Fibroblast of skin of left biceps (primary cell): ENCODE measurements at places on chromosomes 4 and X.

GRCh38 chr4:102076622-102077021 lies 268.7 kb downstream of the SLC39A8 start:
- DNase-seq = no peak

- DNase-seq = no peak
Observed at GRCh38 chrX:17415242-17415810, 40.3 kb downstream of the NHS start.

GRCh38 chrX:15418041-15418706 lies 34.0 kb upstream of the VEGFD start:
- peak; percentile 75 for DNase-seq

DNA sequence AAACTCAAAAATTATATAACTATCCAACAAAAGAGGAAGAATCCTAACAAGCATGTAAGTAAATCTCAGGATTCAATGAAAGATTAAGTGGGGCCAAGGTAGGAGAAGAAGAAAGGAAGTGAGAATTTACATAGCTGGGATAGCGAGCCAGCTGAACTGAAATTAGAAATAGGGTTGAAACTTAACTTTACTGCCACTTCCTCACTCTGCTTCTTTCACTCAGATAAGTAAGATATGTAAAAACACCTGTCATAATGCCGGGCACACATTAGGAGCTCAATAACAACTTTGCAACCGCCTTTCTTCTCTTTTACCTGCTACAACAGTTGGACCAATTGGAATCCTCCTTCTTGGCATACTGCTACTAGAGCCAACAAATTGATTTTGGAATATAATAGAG lies 129.4 kb downstream of the CNKSR2 start:
- DNase-seq = no peak

DNA sequence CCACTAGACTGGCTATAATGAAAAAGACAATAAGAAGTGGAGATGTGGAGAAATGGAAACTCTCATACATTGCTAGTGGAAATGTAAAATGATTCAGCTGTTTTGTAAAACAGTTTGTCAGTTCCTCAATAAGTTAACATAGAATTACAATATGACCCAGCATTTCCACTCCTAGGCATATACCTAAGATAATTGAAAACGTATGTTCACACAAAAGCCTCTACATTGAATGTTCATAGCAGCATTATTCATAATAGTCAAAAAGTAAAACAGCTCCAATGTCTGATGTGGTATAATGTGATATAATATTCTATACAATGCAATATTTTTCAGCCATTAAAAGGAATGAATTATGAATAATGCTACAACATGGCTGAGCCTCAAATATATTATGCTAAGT lies 10.2 kb downstream of the EDA start:
- DNase-seq = no peak

DNA sequence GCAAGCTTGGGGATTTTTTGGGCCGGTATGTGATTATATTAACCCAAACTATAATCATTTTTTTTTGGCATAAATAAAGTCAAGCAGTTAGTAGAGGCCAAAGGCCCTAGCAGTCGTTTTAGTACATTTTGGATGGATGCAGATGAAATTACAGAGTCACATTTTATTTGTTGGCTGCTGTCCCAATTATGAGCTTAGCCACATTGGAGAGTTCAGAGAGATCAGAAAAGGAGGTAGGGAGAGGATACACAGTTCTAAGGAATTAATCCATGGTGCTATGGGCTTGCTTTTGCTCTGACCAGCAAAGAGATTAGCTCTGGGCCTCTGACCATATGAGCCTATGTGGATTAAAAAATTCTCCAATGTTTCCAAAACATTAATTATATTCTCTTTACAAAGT lies 395.1 kb downstream of the RAPGEF2 start:
- no peak for DNase-seq

DNA sequence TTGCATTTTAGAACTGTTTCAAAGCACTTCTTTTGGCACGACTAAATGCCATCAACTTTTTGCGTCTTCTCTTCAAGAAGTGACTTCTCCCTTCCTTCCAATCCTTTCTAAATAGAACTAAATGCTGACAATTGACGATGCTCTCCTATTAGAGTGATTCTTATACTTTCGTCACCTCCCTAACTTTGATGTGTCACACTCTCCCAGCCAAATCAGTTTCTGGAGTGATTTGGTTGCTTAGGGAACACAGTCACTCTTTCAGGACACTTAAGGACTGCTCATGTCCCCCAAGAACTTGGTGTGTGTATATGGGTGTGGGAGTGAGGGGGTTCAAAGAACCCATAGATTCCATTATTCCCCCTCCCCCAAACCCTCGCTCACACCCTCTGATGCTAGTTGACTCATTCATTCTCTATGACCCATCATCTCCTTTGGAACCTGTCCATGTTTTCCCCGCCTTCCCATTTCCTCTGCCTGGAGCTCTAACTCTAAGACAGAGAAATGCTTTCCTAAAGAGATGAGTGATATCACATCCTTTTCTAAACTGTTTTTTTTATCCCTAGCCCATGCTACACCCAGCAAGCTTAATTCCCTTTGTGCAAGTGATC lies 26.8 kb upstream of the AREG start:
- peak; percentile 58 for DNase-seq

DNA sequence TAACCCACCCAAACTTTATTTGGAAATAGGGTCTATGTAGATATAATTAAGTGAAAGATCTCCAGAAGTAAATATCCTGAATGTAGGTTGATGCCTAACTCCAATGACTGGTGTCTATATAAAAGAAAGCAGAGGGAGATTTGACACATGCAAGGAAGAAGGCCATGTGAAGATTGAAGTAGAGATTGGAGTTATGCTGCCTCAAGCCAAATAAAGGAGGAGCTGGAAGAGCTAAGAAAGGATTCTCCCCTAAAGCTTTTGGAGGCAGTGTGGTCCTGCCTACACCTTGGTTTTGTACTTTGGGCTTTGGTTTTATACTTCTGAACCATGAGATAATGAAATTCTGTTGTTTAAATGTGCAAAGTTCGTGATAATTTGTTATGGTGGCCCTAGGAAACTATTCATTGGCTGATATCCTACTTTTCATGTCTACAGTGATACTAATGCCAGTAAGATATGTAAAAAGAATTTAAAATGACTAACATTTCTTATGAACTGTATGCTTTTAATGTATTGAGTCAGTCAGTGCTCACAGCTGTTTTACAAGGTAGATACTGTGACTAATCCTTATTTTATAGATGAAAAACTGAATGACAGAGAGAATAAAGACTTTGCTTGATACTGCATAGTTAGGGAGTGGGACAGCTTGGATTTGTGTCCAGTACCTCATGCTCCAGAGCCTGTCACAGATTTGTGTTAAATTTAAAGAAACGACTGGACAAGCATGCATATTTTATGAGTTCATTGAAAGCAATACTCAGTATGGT lies 5.9 kb upstream of the RAB40AL start:
- no peak for DNase-seq

GRCh38 chrX:14344172-14344940 lies 185.0 kb upstream of the GLRA2 start:
- DNase-seq = no peak

GRCh38 chrX:8237718-8238117 lies 66.7 kb upstream of the VCX2 start:
- DNase-seq = no peak

DNA sequence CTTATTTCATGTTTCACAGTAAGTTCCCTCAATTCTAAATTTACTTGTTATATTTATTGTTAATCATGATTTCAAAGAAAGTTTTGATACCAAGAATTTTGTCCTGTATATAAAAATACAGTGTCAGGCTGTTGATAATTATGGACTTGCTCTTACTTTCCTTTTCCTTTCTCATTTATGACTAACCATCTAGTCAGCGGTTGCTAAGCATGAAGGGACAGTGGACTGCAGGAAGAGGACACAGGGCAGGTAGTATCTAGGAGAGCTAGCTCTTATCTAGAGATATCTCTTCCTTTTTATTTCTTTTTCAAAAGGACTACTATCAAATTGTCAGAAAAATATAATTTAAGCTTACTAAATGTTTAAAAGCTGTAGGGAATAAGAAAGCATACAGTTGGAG lies 1.6 kb downstream of the OPRPN start:
- no peak for DNase-seq

GRCh38 chr4:102723511-102723910 lies 37.3 kb downstream of the MANBA start:
- DNase-seq = no peak

DNA sequence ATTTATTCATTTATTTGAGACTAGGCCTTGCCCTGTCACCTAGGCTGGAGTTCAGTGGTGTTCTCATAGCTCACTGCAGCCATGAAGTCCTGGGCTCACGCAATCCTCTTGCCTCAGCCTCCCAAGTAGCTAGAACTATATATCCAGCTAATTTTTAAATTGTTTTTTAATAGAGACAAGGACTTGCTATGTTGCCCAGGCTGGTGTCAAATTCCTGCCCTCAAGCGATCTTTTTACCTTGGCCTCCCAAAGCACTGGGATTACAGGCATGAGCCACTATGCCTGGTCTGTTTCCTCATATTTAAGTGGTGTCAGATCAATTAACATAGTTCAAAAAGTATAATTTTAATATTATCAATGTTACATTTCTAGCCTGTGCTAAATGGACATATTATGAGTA lies 68.5 kb downstream of the AFF1 start:
- no peak for DNase-seq

DNA sequence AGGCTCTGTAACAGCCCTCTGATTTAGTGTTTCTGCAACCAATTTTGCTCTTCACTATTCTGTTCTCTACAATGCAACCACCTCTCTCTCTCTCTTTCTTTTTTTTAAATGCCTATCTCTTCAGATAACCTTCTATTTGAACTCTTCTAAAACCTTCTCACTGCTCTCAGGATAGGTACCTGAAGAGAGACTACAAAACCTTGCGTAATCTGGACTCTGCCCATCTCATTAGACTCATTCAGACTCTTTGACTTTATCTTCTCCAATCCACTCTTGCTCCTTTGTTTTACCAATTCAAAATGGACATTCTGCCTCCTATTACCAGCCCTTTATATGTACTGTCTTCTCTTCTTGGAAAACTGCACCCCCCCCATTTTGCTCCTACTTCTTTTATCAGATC lies 291.6 kb downstream of the CAMK2D start:
- no peak for DNase-seq

DNA sequence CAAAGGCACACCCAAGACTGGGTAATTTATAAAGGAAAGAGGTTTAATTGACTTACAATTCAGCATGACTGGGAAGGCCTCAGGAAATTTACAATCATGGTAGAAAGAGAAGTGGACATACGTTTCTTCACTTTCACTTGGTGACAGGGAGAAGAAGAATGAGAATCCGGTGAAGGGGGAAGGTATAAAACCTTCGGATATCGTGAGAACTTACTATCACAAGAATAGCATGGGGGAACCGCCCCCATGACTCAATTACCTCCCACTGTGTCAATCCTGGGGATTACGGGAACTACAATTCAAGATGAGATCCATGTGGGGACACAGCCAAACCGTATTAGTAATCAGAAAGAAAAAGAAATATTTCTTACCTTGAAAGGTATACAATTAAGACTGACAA lies 782.9 kb upstream of the HS3ST1 start:
- no peak for DNase-seq

GRCh38 chr4:140095694-140096482 lies 58.1 kb downstream of the MAML3 start:
- peak; percentile 84 for DNase-seq

DNA sequence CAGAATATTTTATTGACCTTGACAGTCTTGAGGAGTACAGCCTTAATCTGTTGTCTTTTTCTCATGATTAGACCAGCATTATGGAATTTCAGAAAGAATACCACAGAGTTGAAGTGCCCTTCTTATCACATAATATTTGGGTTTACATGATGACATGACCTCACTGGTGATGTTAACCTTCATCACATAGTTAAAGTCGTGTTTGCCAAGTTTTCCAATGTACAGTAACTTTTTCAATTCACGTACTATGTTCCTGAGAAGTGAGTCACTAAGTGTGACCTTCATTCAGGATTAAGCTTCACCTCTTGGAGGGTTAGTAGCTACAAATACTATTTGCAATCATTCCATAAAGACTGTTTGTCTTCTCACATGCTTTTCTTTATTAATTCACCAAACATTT lies 52.1 kb downstream of the RAB40A start:
- DNase-seq = no peak
